ENCODE measurements at places on chromosomes 5 and 9.

DNA sequence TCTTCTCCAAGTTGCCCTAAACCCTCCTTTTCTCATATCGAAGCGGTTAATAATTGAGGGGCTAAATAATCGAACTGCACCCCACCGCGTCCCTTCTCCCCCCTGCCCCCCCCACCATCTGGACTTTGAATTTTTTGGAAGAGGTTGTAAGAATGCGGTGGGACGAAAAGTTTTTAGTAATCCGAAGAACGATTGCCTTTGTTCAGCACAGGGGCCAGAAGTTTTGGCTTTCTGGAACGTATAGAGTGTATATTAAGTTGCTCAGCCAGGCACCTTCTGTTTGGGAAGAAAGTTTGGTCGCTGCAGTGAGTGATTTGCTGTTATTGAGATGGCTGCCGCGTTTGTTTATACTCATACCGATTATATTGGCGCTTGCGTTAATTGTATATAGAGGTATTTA, 518 bp downstream of the ERBIN start:
- DNase-seq = no peak

GRCh38 chr5:80156156-80156555, 99.7 kb downstream of the SERINC5 start:
- no peak for DNase-seq

GRCh38 chr9:20872340-20872977, 159.0 kb downstream of the HACD4 start:
- no peak for DNase-seq

- DNase-seq = no peak
Measured at GRCh38 chr5:111703662-111704061, 53.3 kb downstream of the NREP start.

- DNase-seq = no peak
Measured at GRCh38 chr5:96493219-96493790, 60.3 kb upstream of the PCSK1 start.

DNA sequence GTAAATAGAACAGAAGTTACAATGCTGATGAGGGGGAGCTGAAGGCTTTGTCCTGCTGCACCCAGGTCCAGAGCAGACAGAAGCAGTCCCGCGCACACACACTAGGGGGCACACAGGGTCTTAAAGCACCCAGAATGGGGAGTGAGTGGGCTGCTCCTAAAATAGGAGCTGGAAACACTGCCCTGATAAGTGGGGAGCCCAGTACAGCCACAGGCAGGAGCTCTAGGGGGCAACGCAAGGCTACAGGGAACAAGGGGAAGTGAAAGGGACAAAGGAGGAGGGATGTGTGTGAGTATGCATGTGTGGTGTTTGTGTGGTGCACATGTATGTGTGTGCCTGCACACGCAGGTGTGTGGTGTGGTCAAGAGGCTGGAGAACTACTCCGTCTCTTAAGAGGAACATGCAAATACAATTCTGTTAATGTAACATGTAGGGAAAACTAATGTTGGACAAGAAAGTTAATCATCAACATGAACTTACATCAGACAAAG, 191.5 kb downstream of the ROR2 start:
- DNase-seq = peak; percentile 26

DNA sequence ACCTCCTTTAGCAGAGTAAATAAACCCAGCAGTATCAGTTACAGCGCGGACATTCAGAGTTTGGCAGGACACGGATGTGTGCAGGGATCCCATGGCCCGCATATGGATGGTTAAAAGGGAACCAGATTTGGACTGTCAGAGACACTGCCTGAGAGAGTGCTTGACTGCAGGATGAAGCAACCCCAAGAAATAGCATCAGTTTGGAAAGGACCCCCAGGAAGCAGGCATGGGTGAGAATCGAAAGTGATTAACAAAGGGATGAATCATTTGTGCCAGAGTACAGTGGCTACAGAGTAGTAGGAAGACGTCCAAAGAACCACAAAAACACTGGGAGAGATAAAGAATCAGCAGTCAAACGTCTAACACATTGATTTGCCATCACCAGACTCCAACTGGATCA, 5.5 kb downstream of the C7 start:
- DNase-seq = no peak

DNA sequence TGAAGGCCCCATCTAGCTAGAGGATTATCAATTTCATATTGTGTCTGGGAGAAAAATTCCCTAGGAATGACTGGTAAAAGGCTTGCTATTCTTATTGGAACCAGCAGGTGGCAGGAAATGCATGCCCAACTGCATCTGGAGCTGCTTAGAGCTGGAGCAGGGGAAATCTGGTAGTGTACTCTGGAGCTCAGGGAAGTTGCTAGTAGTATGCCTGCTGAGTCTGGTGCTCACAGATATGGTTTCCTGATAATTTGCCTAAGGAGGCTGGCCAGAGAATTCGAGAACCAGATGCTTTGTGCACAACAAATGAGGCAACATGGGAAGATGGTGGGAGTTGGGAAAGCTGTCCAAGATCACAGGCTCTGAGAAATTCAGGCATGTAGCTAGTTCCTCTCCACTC, 53.7 kb downstream of the G3BP1 start:
- peak; percentile 40 for DNase-seq

DNA sequence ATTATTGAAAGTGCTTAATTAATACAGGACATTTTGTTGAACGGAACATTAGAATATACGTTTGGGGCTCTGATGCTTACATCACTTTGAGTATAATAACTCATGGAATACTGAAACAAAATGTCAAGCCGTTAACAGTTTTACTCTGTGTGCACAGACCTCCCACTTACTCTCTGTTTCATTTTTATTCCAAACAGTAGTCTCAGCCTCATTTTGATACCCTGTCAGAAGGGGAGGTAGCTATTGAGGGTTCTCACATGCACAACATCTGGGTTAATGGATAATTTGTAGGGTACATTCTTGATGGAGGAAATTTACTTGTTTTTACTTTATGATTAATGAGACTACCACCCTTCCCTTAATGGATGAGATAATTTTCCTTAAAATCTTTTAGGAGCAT, 59.0 kb downstream of the SCAMP1 start:
- DNase-seq = no peak

- DNase-seq = no peak
Measured at GRCh38 chr5:104942735-104943134, 1380.1 kb upstream of the NUDT12 start.

DNA sequence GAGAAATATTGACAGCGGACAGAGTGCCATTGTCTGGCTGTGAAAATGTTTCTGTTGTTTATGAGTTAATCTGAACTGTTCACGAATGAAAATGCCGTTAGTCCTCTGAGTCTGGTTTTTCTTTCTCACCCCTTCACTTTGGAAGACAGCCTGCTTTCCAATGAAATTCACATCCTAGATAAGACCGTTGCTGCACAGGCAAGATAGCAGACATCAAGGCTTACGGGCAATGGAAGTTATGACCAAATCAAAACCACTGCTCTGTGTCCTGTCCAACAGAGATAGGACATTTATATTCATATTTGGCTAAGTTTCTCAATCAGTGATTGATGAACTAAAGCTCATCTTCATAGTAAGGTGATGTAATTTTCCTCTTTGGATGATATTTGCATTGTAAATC, 180.0 kb upstream of the DMAC1 start:
- DNase-seq = no peak

DNA sequence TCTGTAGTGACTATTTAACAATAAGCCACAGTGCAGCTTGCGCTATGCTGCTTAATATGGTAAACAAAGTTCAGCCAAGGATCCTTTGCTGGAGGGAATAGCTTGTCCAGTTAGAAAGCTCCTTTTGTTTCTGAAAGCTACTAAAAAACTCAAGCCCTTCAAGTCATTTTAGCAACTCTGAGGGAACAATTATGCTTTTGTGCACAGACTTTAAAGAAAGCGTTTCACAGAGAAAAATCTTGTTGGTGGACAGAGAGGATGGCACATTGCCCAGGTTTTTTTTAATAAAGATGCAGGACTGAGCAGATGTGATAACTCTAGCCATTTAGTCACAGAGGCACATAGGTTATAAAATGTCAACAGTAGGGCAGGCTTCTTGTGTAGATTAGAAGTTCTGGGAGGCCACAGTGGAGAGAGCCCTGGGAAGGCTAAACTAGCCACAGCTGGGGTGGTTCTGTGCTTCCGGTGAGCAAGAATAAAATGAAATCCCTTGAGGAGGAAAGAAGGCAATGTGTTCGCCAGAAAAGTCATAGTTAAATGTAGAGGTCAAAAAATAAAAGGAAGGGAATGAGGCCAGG, 63.4 kb downstream of the ALDH7A1 start:
- DNase-seq = no peak

DNA sequence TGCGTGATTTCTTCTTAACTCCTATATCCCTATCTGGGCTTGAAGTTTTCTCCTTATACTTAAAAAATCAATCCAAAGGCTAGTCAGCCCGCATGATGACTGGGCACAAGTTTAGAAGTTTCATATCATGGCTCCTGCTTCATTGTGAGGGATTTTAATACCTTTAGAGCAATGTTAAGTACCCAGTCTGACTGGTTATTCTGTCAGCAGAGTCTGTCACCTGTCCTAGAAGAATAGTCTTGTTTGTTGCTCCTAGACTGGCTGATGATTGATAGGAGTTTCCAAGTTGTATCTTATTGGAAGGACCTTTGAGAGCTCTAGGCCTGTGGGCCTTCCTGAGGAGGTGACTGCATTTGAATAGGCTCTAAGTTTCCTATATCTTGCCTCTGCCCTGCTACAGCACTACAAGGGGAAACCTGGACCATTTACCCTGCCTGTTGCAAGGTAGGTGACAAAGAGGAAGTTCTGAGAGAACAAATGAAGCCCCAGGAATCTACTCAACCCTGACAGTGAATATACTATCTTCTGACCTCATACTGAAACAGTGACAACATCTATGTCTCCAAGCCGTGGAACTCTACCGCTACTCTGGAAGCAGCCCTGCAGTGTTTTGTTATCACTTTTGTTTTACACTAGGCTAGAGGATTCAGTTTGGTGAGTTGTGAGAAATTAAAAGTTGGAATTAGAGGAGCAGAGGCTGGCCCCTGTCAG, 66.5 kb downstream of the F2RL2 start:
- no peak for DNase-seq

DNA sequence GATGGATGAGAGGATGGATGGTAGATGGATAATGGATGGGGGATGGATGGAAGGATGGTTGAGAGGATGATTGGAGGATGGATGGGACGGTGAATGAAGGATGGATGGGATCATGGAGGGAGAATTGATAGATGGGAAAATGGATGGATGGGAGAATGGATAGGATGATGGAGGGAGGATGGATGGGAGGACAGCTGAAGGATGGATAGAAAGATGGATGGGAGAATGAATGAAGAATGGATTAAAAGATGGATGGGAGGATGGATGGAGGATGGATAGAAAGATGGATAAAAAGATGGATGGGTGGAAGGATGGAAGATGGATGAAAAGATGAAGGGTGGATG, 218.3 kb upstream of the IER5L start:
- DNase-seq = no peak

- DNase-seq = no peak
Measured at GRCh38 chr5:159166416-159166815, 42.9 kb downstream of the RNF145 start.

GRCh38 chr5:68962757-68963484, 130.9 kb upstream of the SLC30A5 start:
- peak; percentile 2 for DNase-seq

DNA sequence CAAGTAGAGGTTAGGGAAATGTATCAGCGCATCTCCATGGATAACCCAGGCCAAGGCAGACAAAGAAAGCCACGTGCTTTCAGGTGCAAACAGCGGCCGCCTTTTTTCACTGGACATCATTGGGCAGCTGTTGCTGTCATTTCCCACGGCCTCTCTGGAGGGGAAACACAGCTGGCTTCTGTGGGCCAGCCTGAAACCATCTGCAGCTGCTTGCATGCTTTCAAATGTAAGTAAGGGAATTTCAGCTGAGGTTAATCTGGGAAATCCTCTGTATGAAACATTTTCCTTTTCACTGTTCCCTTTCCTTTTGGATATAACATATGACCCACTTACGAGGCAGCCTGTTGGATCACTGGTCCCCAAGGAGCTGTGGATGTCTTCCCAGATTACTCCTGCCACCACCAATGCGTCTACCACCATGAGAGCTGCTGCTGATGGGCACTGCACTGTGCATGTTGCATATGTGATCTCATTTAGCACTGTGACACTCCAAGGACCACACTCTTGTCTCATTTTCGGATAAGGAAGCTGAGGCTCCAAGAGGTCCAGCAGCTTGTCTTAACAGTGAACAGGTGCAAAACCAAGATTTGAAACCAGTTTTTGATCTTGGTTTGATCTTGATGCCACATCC, 106.3 kb downstream of the C9orf152 start:
- DNase-seq = no peak

DNA sequence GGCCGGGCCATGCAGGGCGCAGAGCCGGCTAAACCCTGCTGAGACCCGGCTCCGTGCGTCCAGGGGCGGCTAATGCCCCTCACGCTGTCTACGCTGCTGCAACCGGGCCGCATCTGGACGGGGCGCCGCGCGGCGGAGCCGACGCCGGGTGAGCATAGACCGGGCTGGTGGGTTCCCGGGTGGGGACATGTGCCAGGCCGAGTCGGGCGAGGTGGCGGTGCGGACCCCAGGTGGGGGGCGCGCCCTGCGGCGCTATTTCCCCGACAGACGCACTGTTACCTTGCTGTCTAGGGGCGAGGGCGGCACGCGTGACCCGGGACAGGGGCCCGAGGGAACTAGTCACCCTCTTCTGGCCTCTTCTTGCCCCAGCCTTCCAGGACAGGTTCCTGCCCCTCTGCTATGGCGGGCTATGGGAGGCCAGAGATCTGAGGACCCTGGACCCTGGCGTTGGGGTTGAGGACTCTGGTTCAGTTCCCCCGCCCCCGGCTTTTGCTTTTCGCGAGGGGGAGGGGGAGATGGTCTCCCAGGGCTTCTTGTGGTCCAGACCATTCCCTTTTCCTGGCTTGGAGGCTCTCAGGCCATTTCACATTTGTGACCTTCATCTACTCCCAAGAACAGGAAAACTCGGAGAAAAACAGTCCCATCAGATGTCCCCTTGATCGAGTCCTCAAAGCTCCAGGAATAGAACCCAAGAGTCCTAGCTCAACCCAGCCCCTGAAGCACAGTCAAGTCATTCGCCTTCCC, 536 bp downstream of the SLC27A4 start:
- no peak for DNase-seq

- DNase-seq = no peak
Measured at GRCh38 chr5:147037515-147038205, 159.1 kb upstream of the PPP2R2B start.

GRCh38 chr9:88392549-88392948, 4.3 kb downstream of the SPIN1 start:
- DNase-seq = no peak

Data from NCI-H2171 treated with DMSO at 0.1 percent for 48 hours (cell line).